ENCODE measurements at places on chromosomes 11 and 22. TPM values are rescaled to one million over a fixed set of nuclear protein-coding genes. Genes with fewer than 3 reads are reported as not detected.

GRCh38 chr11:73978576-73979086 is 4.0 kb downstream of the UCP2 start:
- no peak for DNase-seq

DNA sequence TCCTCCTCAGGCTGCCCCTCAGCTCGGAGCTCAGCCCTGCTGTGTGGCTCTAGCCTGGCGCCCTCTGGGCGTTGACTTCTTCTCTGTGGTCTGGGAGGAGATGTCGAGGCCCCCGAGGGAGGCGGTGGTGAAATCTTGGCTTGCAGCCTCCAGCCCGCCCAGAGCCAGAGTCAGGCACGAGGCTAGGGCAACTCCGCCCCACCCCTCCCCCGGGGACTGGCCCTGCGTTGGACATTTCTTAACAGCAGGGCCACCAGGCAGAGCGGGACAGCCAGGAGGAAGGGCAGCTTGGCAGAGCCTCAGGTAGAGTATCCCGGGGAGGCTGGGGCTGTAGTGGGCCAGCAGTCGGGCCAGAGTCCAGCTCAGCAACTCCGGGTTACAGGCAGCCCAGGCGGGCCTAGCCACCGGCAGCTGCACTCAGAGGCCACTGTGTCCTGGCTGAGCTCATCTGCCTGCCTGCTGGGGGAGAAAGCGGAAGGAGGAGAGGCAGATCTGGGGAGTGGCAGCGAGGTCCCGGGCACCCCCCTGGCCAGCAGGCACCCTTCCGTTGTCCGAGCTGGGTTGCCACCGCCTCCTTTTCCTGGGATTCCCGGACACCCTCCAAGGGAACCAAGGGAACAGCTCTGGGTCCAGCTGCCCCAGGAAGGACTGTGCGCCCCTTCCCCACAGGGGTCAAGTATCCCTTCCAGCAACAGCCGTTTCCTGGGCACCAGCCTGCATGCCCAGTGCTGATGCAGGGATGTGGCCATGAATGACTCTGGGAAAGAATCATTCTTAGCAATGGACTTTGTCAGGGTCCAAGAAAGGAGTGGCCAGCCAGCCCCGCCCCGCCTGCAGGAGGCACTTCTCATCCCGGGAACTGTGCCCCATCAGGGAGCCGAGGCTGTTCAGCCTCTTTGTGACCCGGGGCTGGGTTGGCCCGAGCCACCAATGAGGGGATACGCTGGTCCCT is at the start of gene ALDH3B1:
Gene ALDH3B1 (plus strand): TSS at position 238 of the 952 bp plus-strand sequence. CDS start 4,971 bp downstream, outside the sequence.
- DNase-seq = peak; percentile 92

The PTPN5 gene
- 2.6 TPM for total RNA-seq

DNA sequence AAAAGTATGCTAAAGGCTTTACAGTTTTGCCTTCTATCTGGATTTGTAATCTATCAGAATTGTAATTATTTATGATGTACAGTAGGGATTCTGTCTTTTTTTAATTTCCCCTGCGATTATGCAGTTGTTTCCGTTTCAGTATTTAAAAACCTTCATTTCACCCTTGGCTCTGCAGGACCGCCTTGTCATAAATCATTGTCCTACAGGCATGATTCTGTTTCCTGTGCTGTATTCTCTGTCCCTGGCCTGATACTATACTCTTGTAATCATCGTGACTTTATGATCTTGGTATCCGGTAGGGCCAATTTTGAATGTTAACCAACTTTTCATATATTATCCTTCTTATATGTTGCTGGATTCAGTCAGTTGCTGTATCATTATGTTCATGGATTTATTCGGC is 151.7 kb downstream of the ATXN10 start:
- DNase-seq = no peak

GRCh38 chr11:8631395-8632118 is 37.5 kb upstream of the STK33 start:
- no peak for DNase-seq

DNA sequence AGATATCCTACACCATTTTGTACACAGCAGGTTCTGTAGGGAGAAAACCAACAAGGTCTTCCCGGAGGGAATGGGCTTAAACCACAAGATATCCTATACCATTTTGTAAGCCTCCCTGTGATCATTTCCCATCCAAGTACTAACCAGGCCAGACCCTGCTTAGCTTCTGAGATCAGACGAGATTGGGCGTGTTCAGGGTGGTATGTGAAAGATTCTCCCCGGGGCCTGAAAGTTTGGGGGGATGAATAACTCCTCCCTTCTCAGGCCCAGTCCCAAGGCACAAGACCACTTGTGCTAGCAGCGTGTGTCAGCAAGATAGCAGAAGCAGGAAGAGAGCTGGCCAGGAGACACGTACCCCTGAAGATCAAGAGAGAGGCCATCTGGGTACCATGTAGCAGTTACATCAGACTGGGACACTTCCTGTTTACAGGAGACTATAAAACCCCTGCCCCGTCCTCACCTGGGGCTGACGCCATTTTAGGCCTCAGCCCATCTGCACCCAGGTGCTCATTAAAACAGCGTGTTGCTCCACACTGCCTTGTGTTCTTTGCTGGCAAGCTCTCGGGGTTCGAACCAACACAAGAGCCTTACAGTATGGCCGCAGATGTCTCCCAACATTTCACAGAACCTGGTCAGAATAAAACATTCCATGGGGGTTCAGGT is 17.3 kb downstream of the MIF start:
- DNase-seq = no peak

DNA sequence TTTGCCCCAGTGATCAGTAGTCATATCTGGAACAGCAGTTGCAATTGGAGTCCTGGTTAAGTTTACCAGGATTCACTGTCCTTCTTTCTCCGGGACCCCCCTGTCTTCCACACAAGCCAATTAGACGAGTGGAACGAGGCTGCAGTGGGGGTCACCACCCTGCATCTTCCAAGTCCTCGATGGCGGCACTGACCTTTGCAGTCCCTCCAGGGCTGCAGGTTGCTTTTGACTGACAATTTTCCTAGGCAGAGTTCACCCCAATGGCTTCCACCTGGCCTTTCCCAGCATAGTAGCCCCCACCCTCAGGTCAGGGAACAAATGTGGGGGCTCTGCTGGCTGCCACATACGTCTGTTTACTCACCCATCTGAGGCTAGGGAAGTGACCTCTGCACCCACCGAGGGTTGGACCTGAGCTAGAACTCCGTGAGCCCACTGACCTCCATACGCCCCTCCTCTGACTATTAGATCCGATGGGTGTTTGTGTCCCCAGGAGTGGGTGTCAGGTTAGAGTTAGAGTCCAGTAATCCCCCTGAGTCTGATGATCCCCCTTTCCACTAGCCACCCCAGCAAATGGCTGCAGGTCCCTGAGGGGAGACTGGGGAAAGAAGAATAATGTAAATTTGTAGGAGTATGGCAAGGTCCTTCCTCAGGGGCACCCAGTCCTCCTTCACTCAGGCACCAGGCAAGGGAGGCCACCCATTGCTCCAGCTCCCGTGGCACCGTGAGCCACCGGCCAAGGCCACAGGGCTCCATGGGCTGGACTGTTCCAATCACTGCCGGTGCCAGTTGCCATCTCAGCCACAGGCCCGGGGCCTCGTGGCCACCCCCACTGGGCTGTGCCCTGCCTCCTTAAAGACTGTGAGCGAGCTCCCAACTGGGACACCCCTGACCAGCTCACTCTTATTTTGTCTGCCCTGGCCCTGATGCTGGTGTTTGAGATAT is 5.5 kb downstream of the C11orf21 start:
- DNase-seq = no peak

DNA sequence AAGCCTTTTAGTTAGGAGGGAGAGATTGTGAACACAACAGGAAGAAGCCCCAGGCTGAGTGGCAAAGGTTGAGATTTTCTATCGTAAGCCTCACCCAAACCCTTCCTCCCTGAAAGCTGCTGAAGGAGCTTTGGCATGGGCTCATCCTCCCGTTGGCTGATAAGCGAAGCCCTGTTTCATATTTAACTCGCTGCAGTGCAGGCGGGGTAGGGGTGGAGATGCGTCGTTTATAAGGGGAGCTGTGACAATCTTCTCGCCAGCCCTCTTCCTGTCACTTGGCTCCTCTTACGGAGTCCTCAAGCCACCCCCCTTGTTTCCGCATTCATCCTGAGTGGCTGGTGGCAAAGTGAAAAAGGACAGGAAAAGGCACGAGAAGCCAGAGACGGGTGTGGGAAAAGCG is 137.0 kb downstream of the OR4C45 start:
- DNase-seq = no peak

GRCh38 chr11:108994887-108995286 is 330.0 kb downstream of the DDX10 start:
- no peak for DNase-seq

The CBY1 gene
- 47.0 TPM for total RNA-seq

DNA sequence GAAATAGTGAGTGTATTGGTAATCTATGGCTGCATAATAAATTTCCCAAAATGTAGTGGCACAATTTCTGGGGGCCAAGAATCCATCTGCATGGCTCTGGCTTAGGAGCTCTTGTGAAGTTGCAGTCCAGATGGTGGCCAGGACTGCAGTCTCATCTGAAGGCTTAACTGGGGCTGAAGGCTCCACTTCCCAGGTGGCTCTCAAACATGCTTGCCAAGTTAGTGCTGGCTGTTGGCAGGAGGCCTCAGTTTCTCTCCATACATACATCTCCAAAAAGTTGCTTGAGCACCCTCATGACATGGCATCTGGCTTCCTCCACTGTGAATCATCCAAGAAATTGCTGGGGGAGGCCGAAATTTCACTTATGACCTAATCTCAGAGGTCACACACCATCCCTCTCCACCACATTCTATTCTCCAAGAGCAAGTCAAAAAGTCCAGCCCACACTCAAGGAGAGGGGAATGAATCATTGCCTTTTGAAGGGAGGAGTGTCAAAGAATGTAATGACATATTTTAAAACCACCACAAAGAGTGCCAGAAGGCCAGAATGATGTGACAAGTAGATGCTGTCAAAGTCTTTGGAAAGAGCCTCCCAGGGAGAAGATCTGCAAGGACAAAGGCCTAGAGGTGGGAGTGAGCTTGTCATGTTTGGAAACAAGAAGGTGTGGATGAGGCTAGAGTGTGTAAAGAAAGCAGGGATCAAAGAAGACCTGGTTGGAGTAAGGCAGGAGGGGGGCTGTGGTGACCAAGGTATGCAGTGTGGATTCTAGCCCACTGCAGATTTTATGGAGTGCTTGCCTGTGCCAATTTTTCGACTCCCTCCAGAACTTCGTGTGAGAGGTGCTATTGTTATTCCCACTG is 566.2 kb downstream of the MIAT start:
- no peak for DNase-seq

DNA sequence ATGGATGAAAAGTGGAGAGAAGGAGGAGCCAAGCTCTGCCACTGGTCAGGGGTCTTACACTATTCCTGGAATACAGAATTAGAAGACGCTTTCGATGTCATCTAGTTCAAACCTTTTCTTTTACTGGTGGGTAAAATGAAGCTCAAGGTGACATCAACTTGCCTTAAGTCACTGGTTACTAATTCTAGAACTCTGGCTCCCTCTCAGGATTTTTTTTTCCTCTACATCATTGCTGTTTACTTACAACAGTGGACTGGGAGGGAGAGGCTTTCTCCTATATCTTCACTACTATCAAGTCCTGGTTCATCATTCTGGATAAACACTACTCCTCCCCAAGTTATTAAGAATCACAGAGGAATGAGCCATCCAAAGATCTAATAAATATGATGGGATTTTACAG is 82.9 kb downstream of the ETS1 start:
- no peak for DNase-seq

GRCh38 chr11:115215694-115216617 is 288.3 kb downstream of the CADM1 start:
- DNase-seq = no peak

- DNase-seq = no peak
Observed at GRCh38 chr11:37642296-37642695, 1044.3 kb upstream of the RAG2 start.

DNA sequence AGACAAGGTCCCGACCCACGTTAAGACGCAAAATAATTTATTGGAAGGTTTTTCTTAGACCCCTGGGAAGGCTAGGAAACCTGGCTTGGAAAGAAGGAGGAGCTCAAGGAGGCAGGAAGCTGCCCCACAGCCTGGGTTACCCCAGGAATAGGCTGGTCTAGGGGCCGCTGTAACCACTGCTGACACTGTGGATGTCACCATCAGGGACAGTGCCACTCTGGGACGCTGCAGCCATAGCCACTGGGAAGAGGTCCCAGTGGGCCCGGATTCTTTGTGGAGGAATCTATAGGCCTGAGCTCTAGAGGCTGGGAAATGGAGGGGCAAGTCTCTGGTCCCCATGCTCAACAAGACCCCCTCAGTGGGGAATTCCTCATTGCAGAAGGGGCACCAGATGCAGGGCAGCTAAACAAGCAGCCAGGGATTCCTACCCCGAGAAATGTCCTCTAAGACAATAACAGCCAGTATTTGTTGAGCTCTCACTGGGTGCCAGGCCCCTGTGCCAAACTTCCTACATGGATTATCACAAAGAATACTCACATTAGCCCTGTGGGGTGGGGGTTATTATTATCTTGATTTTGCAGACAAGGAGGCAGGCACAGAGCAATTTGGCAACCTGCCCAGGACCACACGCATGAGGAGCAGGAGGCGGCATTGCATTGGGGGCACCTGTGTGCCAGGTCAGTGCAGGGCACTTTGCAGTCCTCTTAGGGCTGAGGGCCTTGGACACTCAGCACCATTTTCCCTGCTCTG is 19.5 kb upstream of the CHKA start:
- DNase-seq = no peak

The UEVLD gene
- total RNA-seq = 30.9 TPM

GRCh38 chr22:39173050-39173706 is 20.7 kb upstream of the CBX7 start:
- peak; percentile 42 for DNase-seq

DNA sequence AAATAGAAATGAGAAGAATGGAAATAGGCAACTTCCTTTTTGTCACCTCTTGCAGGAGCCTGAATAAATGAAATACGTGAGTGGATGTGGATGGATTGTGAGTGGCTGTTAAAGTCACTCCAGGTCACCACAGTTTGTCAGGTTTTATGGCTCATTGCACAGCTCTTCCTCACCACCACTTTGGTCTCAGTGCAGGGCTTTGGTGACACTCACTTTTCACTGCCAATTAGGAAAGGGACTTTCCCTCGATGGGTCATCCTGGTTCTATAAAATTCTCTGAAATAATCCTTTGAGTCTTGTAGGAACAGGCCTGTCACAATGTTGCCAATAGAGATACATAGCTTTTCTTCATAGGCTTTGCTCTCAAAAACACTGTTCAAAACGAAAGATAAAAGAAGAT is 172.4 kb upstream of the C11orf87 start:
- DNase-seq = no peak

GRCh38 chr22:47605886-47606285 is 843.4 kb downstream of the TBC1D22A start:
- no peak for DNase-seq

- DNase-seq = no peak
Observed at GRCh38 chr22:42915980-42916765, 59.1 kb upstream of the ARFGAP3 start.

The DMC1 gene
- 2.2 TPM for total RNA-seq

The OR2D2 gene
- total RNA-seq = 1.0 TPM

The SYVN1 gene
- 76.2 TPM for total RNA-seq

- no peak for DNase-seq
Observed at GRCh38 chr11:99424313-99425084, 403.8 kb downstream of the CNTN5 start.

Measured in ureter (tissue), 1 donor.